ENCODE measurements at places on chromosomes 2 and 18.
A peak's percentile ranks its signal among the peaks of the same experiment; 100 is the strongest.

DNA sequence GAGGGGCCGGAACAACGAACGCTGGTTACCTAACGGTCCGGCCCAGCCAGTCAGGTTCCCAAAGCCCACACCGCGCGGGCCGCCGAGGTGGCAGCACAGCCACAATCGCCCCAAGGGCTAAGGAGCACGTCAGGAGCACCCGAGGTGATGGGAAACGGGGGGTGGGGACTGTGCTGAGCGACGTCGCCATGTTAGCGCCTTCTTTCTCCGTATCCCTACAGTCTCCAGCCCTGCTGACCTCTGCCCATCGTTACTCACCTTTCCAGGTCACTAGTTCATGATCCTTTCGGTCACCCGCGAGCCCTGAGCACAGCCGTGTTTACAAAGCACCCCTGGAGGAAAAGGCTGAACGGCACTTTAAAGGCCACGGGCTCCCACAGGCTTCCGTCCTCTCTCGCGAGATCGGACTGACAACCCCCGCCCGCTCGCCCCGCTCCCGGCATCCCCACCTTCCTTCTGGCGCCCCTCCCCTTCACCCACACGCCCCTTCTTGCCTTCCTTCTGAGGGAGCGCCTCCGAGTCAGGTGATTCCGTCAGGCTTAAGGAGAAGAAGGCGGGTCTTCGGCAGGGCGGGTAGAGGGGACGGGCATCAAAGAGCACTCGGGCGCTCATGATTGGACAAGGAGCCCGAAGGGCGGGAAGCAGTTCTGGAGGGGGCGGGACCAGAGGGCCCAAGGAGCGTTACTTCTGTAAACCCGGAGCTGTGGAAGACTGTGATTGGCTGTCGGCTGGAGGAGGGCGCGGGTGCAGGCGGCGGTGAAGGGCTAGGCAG lies at the start of gene ATF2:
TSS of gene ATF2 (minus strand) at position 412 of the 772 bp plus-strand sequence. CDS start 31,760 bp downstream, outside the sequence.
- DNase-seq: peak; percentile 96

DNA sequence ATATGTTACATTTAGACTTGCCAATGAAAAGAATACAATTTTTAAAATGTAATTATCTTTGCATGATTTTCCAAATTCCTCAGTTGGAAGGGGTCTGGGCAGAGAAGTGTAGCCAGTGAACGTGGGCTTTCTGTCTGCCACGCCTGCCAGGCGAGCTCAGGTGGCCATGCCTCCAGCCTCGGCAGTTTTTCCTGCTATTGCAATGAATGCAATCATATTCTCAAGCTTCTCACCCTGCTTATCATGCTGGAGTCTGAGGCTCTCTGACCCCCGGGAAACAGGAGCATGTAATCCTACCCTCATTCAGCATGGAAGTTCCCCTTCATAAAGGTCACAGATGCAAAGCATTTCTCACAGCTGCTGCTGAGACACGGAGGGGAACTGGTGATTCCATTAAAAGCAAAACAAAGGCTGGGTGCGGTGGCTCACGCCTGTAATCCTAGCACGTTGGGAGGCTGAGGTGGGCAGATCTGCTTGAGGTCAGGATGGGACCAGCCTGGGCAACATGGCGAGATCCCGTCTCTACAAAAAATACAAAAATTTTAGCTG lies 154.8 kb downstream of the MBP start:
- no peak for DNase-seq

DNA sequence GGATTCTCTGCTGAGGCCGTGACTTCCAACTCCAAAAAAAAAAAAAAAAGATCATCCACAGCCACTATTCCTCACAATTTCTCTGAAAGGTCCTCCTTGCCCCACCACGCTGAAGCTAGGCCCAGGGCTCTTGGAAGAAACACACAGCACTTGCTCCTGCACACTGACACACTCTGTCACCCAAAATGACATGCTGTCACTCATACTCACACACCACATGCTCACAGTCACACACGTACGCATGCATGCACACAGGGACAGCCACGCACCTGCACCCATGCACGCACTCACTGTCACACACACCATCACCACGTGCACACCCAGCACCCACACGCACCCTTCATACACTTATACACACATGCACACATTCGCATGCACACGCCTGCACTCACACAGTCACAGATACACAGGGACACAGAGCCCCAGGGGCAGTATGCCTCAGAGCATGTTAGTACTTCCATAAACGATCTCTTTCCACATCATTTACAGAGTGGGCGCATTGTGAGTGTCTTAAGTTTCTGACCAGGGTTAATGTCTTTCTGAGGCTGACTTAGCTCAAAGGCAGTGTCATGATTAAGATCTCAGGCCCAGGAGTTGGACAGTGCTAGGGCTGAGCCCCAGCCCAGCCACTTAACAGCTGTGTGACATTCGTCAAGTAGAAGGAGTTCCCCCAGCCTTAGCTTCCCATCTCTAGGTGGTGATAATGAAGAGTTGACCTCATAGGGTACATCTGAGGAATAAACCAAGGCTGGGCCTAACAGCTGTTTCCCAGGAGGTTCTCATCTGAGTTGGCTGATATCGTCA lies 93.4 kb downstream of the GLI2 start:
- no peak for DNase-seq

- DNase-seq: peak; percentile 9
Observed at GRCh38 chr2:219369447-219369861, 18.3 kb downstream of the DNPEP start.

- DNase-seq: no peak
Observed at GRCh38 chr18:48852794-48853193, 98.0 kb downstream of the SMAD7 start.

DNA sequence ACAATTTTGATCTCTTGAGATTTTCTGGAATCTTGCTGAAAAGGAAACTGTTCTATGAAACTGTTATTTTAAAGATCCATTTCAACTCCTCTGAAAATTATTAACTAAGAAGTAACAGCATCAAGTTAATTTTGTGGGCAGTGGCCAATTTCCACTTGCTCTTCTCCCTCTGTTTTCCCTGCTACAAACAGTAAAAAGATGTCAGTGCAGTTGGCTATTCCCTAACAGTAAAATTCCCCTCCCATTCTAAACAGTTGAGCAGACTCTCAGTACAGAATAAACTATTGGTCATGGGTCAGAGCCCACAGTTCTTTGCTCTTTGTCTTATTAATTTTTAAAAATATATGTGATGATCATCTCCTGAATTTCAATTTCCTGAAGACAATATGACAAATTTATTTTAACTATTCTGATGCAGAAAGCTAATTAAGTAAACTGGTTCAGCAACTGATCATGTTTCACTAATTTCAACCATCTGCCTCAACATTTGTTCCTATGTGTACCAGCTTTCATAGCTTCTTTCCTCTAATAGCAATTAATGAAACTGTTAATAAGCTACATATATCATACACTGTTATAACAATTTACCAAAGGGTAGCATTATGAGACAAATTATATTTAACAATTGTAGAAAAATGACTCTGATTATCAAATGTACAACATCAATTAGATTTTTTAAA lies 41.1 kb upstream of the GALNT5 start:
- DNase-seq: no peak

- no peak for DNase-seq
Observed at GRCh38 chr2:20171445-20171977, 53.4 kb downstream of the SDC1 start.

DNA sequence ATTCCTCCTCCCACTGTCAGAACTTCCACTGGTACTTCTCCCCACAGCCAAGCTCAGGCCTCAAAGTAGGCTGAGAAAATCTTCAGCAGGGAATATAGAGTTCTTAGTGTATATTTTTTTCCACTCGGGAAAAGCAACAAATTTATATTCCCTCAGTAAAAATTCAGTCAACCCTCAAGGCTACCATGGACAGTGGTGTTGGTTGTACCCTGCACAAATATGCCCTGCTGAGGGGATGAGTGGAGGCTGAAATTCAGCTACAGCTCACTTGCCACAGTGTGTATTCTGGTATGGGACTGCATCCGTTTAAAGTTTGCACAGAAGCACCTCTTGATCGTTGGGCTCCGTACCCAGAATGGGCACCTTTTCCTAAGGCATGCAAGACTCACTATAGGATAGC lies 90.8 kb upstream of the LGALSL start:
- no peak for DNase-seq

- DNase-seq: no peak
Observed at GRCh38 chr2:200577027-200577426, 8.8 kb upstream of the AOX1 start.

GRCh38 chr2:108910011-108910431 lies 79.0 kb downstream of the EDAR start:
- DNase-seq: no peak

- DNase-seq: no peak
Observed at GRCh38 chr2:75790814-75791467, 80.2 kb upstream of the GCFC2 start.

DNA sequence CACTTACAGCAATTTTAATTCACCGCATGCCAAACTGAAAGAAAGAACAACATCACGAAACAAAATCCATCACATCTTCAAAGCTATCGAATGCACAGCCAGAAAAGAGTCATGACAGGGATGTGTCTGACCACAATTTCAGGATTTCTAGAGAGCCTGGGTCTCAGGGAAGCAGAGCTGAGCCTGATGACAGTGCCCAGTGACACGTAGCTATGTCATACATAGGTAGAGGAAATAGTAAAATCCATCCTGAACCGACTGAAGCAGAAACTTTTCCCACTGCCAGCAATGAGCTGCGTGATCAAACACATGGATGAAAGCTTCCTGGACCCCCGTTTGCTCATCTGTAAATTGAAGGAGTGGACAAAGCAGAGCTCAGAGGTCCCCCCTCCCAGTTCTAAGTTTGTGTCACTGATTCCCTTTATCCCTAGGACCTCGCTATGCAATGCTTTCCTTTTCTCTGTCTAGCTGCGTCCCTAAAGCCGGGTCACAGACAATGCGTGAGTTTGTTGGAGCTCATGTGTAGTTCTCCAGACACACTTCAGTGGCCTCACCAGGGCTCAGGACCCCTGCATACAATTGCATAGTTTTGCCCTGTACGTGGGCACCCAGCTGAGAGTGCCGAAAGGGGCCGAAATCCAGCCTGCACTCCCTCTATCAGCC lies 37.6 kb downstream of the CCBE1 start:
- DNase-seq: no peak

DNA sequence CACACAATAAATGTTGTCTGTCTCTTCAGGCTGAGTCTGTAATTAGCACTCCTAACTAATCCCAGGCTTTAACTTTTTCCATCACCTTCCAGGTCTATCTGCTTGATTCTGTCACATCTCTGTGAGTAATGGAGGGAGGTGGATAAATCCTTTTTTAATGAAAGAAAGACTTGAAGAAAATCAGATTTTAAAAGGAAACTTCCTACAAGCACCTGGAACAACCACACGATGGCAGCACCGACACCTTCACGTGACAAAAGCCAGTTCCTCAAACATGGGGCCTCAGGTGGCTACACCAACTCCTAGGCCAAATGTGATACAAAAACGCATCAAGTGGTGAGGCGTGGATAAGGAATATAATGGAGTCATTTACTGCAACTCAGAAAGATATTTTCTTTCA lies 41.8 kb downstream of the TGFBRAP1 start:
- no peak for DNase-seq

DNA sequence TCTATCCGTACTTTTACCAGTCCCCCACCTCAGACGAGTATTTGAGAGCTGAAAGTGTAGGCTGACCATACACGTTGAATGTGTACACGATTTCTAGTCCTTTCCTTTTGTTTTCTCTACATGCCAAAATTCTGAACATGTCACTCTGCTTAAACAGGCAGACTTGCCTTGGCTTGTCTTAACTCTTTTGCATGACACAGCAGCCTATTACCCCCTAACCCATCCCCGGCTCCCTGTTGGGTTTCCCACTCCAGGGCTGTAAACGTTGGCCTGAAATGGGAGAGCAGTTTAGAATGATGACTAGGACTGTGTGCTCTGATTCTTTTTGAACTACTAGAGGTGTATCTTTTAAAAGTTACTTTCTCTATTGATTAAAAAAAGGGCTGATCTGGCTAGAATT lies 19.1 kb downstream of the MTCL1 start:
- no peak for DNase-seq

- DNase-seq: no peak
Observed at GRCh38 chr2:10269711-10270610, 32.7 kb upstream of the HPCAL1 start.

DNA sequence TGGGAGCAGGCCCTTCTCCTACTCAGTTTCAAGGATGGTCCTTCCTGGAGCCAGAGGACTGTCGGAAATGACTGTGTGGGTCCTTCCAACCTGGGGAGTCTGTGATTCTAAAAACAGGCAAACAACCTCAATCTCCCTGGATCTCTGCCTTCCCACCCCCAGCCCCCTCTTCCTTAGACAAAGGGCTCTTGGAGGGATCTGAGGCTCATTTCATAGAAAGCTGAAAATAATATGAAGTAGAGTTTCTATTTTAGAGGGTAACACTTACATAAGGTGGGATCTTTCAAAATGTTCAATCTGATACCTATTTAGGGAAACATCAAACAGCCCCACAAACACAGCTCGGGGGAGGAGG lies 69.4 kb downstream of the RHOB start:
- no peak for DNase-seq

- DNase-seq: no peak
Observed at GRCh38 chr2:172389685-172390339, 37.6 kb upstream of the ITGA6 start.

GRCh38 chr18:78612318-78612717 lies 367.3 kb upstream of the SALL3 start:
- DNase-seq: no peak

DNA sequence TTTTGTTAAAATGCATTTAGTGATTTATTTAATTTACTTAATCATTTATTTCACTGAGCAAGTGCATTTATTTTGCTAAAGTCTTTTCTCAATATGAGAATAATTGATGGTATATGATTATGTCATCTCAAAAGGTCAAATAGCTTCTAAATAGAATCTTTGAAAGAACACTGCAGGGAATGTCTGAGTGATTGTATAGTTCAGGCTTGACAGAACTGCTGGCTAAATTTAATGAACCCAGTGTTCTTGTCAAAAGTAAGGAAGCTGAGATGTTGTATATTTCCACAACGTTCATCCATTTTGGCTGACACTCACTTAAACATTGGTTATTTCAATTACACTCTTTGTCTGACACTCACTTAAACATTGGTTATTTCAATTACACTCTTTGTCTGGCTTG lies 39.3 kb upstream of the CDH7 start:
- DNase-seq: no peak

- no peak for DNase-seq
Observed at GRCh38 chr2:26011609-26011989, 22.3 kb upstream of the RAB10 start.

- DNase-seq: no peak
Observed at GRCh38 chr2:128064353-128064752, 26.6 kb upstream of the UGGT1 start.

GRCh38 chr2:60267122-60267521 lies 286.3 kb downstream of the BCL11A start:
- no peak for DNase-seq

- DNase-seq: no peak
Observed at GRCh38 chr2:37774976-37775907, 103.8 kb upstream of the CDC42EP3 start.

DNA sequence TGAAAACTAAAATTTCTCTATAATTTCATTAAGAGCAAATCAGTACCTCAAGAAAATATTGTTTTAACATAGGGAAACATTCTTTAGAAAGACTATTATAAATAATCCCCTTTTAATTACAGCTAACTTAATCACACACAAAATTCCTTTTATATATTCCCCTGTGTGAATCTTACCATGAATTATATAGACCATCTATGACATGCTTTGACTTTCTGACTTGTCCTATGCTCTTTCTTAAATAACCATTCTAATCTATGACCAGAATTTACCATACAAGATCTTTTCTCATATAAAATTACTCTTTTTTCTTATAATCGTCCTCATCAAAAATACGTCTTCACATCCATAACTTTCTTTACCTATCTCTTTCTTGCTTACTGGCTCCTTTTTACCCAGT lies 824.2 kb upstream of the FAM98A start:
- DNase-seq: no peak

- no peak for DNase-seq
Observed at GRCh38 chr2:205290299-205290698, 392.0 kb upstream of the NRP2 start.

Measured in amygdala (tissue), 56 donors.